A172 (cell line): ENCODE measurements at places on chromosomes 2 and 18. TPM values are rescaled to one million over a fixed set of nuclear protein-coding genes. Genes with fewer than 3 reads are reported as not detected.

- DNase-seq = no peak
These were observed 3.9 kb upstream of the DLX1 start for GRCh38 chr2:172081221-172082022.

- no peak for DNase-seq
These were observed 587.2 kb upstream of the PKDCC start for GRCh38 chr2:41460661-41461060.

DNA sequence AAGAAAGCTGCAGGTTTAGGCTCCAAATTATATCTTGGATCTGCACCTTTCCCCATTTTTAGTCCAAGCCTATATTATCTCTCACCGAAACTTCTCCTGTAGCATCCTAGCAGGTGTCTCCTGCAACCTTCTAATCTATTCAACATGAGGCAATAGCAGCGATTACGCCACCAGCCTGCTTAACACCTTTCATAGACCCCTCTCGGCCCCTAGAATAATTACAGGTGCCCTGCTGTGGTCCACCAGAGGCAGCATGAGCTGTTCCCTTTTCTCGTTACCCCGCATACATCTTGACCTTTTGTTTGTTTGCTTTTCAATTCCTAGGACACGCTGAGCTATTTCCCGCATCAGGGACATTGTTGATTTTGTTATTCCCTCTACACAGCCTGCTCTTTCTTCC, 361.9 kb downstream of the CYRIA start:
- no peak for DNase-seq

DNA sequence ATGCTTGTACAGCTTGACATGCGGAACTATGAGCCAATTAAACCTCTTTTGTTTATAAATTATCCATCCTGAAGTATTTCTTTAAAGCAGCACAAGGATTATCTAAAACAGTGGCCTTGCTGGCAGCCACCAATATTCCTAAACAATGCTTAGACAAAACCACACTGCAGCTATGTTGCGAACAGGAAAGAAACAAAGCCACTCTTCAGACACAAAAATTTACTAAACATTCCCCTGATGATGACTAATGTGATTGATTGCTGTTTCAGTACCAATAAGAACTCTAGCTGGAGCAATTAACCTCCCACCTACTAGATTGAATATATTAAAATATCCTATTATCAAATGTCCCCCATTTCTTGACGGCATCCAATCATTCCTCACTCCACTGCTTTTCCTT, 325.8 kb upstream of the REG3G start:
- peak; percentile 32 for DNase-seq

The MERTK gene
- total RNA-seq = 0.10 and 0.62 TPM in 2 replicates

The ZNF396 gene
- 0.33 and 0.57 TPM in 2 replicates for total RNA-seq

The IL18RAP gene
- not detected in 2 replicates for total RNA-seq
